ENCODE measurements at places on chromosomes 2 and 18.

DNA sequence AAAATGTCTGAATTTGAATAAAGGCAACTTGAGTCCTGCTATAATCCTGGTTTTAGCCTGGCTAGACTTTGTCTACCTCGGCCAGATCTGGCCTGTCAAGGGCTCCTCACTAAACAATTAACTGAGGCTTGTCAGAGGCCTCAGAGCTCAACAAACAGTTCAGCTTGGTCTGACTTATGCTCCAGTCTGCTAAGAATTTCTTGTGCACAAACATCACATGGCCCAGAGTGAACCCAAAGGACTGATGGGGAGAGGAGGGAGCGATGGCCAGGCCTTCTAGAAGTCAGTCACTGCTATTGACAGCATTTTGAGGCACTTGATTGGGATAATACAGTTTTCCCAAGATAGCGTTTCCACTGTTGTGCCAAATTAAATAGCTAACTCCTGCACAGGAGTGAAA is 555.1 kb upstream of the ID2 start:
- DNase-seq: no peak

- no peak for DNase-seq
Observed at GRCh38 chr2:230798769-230799399, 65.9 kb upstream of the ITM2C start.

GRCh38 chr2:48693645-48694044 is 61.9 kb downstream of the LHCGR start:
- DNase-seq: no peak

DNA sequence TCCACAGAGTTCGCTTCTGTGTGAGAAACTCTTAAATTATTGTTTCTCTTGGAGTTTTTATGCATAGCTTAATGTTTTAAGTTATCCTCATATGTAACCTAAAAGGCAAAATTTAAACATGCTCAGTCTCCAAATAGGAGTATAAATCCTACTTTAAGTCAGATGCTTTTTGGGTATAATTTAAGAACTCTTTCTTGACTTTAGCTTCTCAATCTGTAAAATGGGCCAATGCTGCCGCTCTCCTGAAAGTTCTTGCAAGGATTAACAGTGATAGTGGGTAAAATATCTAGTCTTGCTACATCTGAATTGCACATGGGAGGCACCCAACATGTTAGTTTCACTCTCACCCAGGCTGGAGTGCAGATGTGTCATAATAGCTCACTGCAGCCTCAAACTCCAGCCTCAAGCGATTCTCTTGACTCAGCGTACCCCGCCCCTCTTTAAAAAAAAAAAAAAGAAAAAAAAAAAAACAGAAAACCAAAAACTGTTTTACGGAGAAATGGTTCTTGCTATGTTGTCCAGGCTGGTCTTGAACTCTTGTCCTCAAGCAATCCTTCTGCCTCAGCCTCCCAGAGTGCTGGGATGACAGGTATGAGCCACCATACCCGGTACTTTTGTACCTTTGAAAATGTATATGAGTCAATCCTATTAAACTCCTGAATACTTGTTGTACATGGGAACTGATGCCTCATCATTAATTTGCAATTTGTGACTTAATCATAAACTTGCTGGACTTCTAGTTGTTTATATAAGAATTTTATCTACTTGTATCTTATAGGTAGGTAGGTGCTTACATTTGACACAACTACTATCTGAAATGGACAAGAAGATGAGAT is 1.8 kb downstream of the FBXO48 start:
- peak; percentile 58 for DNase-seq

DNA sequence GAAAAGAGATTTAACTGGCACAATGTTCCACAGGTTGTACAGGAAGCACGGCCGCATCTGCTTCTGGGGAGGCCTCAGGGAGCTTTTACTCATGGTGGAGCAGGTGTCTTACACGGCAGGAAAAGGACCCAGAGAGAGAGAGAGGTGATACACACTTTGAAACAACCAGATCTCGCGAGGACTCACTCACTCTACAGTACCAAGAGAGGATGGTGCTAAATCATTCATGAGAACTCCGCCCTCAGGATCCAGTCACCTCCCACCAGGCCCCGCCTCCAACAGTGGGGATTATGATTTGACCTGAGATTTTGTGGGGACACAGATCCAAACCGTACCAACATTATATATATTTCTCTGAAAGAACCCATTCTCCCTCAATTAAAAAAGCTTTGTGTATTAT is 79.7 kb upstream of the DOCK10 start:
- no peak for DNase-seq

- no peak for DNase-seq
Observed at GRCh38 chr18:38932752-38933151, 1367.2 kb upstream of the CELF4 start.

DNA sequence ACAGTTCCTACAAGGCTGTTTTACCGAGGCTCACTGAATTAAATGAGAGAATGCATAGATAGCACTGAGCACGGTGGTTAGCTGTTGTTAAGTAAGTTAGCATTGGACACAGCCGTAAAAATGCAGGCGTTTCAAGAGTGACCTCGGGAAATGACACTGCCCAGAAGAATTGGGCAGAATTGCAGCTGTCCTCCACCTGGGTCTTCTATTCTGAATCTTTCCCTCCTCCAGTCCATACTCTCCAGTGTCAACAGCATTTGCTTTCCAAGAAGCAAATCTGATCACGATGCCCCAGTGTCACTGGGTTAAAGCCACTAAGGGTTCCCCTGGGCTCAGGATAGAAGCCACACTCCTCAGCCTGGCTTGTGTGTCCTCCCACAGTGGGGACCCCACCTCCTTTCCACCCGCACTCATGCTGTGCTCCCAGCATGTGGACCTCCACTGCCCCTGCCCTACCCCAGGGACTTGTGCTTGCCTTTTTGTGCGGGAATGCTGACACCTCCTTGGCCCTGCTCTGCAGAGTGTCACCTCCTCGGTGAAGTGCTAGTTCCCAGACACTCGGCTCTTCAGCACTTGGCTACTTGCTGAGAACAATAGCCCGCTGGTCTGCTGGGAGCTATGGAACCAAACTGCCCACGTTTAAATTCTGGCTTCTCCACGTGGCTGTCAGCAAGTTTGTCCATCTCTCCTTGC is 135.0 kb downstream of the ANTXR1 start:
- DNase-seq: no peak

DNA sequence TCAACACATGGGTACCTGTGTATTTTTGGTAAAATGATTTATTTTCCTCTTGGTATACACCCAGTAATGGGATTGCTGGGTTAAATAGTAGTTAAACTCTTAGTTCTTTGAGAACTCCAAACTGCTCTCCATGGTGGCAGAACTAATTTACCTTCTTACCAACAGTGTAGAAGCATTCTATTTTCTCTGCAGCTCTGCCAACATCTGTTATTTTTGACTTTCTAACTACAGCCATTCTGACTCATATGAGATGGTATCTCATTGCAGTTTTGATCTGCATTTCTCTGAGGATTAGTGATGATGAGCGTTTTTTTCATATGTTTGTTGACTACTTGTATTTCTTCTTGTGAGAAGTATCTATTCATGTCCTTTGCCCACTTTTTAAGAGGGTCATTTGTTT is 180.6 kb downstream of the FSIP2 start:
- no peak for DNase-seq

- no peak for DNase-seq
Observed at GRCh38 chr2:58239243-58239925, 1.7 kb downstream of the FANCL start.

DNA sequence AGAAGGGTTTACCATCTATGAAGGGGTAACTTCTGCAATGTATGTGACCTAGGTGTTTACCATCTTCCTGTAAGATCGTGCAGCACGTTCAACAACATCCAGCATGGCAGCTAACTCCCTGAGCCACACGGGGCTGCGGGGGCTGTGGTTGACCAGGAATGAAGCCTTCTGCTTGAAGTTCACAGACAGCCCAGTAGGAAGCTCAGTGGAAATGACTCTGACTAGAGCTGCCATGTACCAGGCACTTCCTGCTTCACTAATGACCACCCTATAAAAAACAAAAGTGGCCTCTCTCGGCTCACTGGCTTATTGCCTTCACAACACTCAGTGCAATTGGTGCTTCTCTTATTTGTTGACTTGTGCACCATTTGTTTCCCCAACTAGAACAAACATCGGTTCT is 99.7 kb upstream of the SMAD7 start:
- no peak for DNase-seq
